Fibroblast of gingiva (primary cell): ENCODE measurements at places on chromosomes 2 and 18.

GRCh38 chr2:164928101-164928673 is 27.1 kb downstream of the SLC38A11 start:
- no peak for DNase-seq

- no peak for DNase-seq
These were observed 441.5 kb downstream of the MTX2 start for GRCh38 chr2:176710657-176711186.

DNA sequence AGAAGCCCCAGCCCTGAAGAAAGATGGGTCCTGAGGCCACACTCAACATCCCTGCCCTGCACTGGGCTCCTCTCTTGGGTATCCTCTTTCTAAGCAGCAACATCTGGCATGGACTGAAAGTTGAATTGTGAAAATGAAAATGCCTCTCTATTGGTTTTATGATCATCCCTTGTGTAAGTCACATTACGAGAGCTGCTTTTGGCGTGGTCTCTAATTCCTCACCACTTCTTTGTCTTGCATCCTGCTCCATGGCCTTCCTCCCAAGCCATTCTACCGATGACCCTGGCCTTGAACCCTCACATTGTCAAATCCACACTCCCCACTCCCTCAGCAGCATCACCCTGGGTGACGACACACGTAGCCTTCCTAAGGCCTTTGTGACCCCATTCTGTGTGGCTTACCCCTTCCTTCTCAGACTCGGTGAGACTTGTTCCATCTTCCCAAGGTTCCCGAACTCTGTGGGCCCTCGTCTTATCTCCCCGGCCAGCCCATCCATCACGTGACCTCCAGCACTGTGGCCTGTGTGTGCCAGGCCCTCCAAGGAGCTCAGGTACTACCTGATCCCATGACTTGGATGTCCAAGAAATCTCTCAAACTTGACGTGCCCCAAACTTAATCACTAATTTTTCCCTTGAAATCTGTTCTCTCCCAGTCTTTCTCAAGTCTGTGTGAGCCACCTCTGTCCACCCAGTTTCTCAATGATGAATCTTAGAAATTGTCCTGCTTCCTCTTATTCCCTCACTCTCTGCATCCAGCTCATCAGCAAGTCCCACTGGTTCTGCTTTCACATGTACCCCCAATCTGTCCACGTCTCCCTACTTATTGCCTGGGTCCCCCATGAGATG is 194.7 kb upstream of the HS6ST1 start:
- DNase-seq: peak; percentile 27

DNA sequence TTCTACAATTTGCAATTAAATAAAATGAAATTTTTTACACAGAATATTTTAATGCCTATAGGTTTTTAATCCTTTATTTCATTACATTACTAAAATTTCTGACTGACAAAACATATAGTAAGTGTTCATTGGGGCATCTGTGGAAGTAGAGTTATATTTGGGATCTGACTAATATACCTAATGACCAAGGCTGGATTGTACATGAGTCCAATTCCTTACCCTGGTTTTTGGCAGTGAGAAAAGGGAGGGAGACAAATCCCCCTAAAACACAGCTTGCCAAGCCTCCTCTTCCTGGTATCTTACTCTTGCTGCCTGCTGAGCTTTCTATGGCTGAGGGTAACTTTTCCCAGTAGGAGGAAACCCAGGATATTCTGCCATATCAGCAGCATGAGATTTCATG is 149.4 kb upstream of the CDH20 start:
- DNase-seq: no peak

DNA sequence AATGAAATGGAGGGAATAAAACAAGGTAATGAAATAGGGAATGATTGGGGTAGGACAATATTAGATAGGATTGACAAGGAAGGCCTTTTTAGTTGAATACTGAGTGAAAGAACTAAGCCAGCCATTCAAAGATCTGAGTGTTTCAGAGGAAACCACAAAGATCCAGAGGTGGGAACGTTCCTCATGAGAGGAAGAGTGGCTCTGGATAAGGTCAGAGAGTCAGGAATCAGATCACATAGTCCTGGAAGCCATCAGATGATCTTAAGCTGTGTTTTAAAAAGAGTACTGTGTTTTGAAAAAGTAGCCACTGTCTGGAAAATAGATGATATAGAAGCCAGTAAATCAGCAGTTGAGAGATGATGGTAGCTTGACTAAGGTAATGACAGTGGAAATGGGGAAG is 11.8 kb downstream of the TTLL4 start:
- DNase-seq: no peak

- DNase-seq: no peak
These were observed 982.6 kb upstream of the FANCL start for GRCh38 chr2:59223742-59224141.

DNA sequence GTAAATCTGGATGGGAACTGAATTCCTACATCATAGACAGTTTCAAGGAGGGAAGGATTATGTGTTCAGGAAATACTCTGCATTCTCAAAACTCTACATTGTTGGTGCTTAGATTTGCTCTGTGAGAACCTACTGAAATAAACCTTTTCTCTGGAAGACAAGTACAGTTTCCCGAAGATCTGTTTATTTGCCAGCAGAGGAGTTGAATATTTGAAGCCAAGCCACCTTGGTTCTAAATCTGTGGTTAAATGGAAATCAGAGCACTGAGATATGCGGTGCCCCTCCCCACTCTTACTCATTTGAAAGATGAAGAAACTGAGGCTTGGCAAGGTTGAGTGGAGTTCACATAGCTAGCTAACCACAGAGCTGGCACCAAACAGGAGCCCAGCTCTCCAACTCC is 146.3 kb upstream of the CTAGE1 start:
- no peak for DNase-seq

DNA sequence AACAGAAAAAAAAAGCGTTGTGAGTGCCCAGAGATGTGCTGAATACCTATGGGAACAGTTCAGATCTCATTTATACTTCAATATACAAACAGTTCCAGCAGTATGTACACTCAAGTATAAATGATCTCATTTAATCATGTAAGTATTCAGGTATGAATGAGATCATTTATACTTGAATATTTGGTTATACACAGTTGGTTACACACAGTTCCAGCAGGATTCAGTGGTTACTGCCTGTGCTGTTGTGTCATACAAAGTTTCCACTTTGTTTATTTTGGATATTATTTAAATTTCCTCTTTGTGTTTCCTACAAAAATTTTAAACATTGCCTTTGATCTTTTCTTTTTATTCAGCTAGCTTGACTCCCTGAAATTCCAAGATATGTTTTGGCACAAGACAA is 293.5 kb upstream of the SLC39A10 start:
- DNase-seq: peak; percentile 10
